ENCODE measurements at places on chromosomes 12 and 14.

DNA sequence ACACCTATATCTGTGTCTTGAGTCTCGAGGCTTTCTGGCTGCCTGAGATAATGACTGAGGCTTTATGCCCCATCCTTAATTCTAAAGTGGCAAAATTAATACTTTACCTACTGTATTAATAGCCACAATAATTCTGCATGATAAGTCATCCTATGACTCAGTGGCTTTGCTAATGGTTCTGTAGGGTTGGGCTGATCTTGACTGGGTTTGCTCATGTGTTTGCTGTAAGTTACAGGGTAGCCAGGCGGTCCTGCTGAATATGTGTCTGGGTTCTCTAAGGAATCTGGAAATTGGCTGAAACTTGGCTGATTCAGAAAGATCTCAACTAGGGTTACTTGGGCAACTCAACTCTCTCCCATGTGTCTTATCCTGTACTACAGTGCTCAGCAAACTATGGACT lies 21.7 kb downstream of the MGST1 start:
- no peak for DNase-seq

DNA sequence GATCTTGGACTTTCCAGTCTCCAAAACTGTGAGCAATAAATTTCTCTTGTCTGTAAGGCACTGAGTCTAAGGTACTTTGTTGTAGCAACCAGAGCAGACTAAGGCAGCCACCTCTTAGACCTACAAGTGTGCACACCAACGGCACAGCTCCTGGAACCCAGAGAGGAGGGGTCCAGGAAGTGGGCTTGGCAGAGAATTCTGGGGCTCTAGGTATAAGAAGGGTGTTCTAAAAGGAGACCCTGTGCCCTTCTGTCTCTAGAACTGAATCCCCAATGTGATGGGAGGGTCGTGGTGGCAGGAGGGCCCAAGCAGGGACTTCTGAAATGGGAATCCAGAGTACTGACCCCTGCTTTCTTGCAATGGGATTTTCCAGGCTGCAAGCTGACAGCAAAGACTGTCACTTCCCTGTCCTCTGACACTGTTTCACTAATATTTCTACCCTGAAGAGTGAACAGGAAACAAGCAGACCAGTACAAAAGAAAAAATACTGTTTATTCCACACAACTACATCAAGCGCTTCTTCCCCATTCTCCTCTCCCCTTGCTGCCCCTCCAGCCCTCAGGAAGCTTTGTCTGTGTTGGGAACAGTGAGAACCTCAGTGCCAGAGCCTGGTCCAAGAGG lies 13.6 kb upstream of the TFCP2 start:
- DNase-seq, result no peak

DNA sequence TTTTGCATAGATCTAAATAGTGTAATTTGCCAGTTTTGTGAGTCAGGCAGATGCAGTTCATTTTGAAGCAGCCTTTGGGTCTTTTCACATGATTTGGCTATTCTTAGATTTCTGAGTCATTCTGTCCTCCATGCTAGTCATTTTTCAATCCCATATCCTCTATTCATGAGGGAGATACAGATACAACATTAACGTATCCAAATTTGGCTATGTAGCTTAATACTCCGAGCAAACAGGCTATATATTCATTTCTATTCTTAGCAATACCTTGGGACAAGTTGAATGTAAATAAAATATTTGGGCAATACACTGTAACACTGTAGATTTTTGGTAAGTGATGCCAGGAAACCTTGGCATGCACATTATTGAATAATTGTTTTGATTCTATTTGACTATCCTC lies 270.7 kb upstream of the PDE3A start:
- no peak for DNase-seq

DNA sequence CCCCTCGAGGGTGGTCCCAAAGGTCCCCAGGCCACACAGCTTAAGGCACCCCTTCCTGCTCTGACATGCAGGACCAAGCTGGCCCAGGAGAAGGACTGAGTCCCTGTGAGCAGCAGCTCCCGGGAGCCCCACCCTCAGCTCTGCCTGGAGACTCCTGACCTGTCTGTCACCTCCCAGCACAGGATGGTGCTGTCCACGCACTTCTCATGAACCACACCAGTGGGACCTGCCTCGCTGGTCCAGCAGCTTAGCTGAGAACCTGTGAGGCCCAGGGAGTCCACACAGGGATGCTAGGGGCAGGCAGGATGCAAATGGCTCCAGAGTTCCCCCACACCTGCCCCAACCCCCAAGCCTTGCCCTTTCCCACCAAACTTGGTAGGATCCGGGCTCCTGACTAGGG lies 27.7 kb downstream of the CCDC85C start:
- no peak for DNase-seq

DNA sequence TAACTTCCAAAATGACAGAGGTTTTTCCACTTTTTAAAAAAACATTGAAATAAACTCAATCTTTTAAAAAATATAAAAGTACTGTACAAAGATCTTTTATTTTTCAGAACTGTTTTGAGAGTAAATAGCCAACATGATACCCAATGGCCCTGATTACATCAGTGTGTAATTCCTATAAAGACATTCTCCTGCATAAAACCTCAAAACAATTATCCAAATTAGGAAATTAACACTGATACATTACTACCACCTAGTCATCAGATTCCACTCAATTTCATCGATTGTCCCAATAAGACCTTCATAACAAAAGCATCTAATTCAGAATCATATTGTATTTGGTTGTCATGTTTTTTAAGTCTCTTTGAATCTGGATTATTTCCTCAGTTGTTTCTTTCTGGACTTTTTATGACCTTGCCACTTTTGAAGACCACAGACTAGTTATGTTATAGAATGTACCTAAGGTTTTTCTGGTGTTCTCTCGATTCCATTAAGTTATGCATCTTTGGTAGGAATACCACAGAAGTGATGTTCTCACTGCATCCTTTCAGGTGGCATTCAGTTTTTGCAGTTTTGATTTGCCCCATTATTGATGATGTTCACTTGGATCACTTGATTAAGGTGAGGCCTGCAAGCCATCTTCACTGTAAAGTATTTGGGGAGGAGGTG lies 4.0 kb upstream of the YEATS4 start:
- no peak for DNase-seq

DNA sequence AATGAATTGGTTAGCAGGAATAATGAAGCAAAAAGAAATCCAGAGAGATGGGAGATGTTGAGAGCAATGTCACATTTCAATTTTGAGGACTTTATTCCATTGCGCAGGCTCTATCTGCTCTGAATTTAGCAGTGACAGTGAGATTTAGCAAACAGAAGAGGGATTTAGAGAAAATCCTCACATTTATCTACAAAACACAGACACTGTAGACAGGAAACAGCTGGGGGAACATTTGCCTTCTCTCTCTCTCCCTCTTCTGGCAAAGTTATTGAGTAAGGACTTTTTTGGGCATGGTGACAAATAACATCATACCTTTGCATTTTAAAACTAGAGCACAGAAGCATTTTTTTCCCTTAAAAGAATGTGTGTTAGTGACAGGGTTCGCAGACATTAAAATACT lies at the start of gene IGF1:
Gene IGF1 (minus strand): TSS at position 158 of the 400 bp plus-strand sequence. CDS start 182 bp downstream, outside the sequence.
- DNase-seq, result no peak

DNA sequence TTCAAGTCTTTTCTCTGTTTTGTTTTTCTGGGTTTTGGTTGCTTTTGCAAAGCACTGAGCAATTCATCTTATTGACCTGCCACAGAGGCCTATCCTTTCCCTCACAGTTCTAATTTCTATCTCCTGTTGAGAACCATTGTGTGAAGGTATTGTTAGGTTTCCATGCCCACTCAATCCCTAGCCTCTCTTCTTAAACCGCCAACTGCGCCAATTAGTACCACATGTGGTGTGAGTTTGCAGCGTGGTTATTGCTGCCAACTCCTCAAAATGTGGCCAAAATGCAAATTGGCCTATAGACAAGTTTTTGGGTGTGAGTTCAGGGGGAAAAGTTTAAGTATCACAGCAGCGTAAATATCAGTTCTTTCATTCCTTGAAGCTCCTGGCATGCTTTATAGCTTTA lies 232.6 kb downstream of the FLRT2 start:
- DNase-seq, result no peak

- no peak for DNase-seq
These were observed 3.6 kb upstream of the ELK3 start for GRCh38 chr12:96190413-96191108.

DNA sequence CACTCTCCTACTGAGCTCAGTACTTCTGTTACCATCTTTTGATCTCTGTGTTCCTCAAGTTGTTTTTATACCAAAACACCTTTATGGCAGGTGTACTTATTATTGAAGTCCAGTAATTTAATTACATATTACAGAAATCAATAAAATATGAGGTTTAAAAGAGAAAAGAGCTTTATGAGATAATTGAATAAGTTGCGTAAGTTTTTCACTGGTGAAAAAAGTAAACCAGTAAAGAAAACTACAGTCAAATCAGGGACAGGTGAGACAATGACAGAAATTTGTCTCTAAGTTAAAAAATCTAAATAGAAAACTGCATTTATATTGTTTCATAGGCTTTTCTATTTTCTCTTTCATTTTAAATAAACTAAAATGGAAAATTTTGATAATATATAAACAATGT lies 29.1 kb upstream of the PTPRB start:
- DNase-seq, result no peak

DNA sequence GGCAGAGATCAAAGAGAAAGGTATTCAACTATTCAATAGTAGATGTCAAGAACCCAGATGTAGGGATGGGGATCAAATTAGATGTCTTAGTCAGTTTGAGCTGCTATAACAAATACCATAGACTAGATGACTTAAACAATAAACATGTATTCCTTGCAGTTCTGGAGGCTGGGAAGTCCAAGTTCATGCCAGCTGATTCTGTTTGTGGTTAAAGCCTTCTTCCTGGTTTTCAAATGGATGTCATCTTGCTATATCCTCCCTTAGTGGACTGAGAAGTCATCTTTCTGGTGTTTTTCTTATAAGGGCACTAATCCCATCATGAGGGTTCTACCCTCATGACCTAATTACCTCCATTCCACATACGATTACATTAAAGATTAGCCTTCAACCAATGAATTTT lies 19.5 kb upstream of the MGST1 start:
- no peak for DNase-seq

- no peak for DNase-seq
These were observed 125.8 kb downstream of the SLC38A4 start for GRCh38 chr12:46699986-46700385.

DNA sequence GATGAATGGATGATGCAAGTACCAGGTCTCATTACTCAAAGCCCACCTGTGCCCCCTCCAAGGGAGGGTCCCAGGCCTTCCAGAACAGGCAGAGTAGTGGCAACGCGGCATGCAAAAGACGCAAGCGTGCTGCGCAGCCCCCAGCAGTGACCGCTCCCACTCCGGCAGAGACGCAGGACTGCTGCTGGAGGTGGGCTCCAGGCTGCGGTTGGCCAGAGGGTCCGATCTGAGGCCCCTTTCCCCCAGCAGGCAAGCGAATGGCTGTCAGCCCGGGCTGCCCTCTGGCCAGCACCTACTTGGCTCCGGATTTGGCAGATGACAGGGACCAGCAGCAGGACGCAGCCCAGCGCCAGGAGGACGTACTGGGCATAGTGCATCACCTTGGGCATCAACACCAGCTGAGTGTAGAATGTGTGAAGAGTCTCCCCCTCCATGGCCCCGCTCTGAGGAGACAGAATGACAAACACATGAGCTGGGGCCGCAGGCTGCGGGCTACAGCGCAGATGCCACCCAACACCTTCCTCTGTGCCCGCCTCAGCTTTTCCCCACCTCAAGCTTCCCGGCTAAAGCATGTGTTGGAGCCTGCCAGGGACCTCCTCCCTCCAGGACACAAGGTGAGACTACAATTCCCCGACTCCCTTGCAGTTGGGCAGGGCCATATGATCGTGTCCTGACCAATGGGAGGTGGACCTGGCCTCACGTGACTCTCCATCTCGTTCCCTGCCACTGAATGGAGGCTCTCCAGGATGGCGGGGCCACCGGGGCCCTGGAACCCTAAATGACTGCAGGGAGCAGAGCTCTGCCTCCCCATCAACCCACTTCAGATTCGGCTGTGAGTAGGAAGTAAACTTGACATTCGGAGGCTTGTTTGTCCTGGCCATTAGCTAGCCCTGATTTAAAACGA lies 77.4 kb downstream of the SCARB1 start:
- DNase-seq, result no peak

GRCh38 chr12:68846811-68847210 lies 38.8 kb downstream of the MDM2 start:
- no peak for DNase-seq

GRCh38 chr12:132618683-132619043 lies at the start of gene P2RX2:
P2RX2 (plus strand) TSS chr12:132618776; CDS start chr12:132618817, 41 bp downstream.
- DNase-seq, result no peak

Measured in chondrocyte (in vitro differentiated cells).